T-helper 2 cell (primary cell): ENCODE measurements at places on chromosomes 12 and 14.

DNA sequence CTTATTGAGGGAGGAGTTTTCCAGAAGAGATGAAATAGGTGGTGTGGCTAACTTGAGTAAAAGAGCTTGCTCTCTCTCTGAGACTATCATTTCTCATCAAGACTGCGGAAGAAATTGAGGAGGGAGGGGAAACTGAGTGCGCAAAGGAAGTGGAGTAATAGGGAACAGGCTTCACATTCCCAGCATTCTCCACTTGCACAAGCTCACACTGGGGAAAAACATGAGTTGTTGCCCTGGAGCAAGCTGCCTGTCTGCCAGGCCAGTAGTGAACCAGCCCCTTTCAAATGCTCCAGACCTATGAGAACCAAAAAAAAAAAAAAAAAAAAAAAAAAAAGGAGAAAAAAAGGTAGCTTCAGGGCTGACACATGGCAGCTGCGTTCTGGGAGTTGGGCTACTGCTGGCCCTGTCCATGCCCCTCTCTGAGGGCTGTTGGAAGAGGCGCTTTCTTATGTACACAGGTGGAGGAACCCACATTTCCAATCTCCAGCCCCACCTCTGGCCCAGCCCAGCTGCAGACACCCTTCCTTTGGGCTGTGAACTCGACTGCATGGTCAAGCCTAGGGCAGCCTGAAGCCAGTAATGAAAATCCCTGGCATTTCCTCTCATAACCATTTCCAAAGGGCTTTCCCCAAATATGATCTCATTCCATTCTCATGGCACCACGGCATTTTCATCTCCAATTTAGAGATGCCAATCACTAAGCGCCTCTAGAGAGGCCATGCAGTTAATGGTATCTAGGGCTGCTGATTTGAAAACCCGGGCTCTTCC, 32.5 kb upstream of the EMP1 start:
- no peak for DNase-seq

DNA sequence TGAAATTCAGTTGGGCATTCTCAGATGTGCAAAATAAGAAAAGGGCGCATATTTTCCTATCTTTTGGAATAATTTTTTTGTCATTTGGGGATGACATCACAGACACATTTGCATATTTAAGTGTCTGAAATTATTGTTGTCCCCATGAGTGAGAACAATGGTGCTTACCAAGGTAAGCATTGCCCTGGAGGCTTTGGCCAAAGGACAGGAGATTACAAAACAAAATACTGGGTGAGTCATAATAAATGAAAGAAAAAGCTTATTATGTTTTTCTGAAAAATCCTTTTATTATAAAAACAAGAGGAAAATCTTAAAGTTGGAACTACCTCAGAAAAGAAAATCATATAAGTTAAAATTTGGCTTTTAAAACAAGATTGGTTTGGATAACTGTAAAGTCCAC, 254.9 kb downstream of the BTG1 start:
- DNase-seq = no peak

DNA sequence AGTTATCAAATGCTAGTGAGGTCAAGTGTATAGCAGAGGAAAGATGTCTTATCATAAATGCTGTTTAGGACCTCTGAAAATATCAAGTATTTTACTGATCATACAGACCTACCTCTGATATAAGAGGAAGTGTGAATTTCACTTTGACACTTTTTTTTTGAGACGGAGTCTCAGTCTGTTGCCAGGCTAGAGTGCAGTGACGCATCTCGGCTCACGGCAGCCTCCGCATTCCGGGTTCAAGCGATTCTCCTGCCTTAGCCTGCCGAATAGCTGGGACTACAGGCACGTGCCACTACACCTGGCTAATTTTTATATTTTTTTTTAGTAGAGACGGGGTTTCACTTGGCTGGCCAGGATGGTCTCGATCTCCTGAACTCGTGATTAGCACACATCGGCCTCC, 55.1 kb upstream of the PIK3C2G start:
- DNase-seq = no peak

DNA sequence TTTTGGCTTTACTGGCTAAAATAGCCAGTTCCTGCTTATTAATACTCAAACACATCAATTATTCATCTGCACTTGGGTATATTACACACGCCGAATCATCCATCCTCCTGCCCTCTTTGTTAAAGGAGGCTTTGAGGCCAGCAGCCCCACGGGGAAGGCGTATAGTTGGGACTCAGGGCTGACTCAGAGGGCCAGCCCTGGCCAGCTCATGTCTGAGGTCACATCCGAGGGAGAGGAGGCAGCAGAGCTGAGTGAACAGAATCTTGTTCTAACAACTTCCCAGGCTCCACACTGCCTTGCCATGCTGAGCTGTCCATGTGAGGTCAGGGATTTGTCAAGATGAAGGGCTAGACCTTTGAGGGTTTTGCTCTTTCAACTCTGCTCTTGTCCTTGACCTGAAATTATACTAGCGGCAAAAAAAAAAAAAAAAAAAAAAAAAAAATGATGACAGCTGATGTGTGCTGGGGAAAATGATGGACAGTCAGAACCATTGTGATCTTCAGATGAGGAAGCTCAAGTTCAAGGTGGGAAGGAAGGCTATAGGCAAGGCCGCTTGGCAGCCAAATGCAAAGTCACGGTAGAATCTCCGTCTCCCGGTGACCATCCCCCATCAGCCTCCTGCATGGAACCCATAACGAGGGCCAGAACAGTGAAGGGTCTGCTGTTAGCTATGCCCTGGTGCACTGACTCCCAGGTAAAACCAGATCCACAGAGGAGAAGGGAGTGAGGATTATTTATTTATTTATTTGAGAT, 12.5 kb upstream of the MARK3 start:
- DNase-seq = no peak

- no peak for DNase-seq
Observed at GRCh38 chr12:108320507-108321293, 18.4 kb downstream of the CMKLR1 start.

DNA sequence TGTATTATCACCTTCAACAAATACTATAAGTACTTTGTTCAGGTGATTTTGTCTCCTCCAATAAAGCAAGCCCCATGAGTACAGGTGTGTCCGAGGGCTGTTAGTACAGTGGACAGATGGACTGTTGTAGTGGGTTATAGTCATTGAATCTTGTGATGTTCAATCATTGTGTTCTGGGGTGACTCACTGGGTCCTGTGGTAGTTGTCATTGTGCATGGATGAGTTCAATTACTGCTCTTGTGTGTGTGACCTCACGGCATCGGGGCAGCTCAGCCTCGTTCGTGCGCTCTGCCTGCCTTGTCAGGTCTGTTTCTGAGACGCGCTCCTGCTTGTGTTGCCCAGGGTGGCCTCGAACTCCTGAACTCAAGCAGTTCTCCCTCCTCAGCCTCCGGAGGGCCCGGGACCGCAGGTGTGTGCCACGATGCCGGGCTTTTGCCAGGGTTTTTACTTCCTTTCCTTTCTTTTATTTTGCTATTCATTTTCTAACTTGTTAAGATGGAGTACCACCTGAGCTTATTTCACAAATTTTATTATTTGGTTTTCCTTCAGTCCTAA, 72.2 kb downstream of the DDX51 start:
- DNase-seq = no peak

DNA sequence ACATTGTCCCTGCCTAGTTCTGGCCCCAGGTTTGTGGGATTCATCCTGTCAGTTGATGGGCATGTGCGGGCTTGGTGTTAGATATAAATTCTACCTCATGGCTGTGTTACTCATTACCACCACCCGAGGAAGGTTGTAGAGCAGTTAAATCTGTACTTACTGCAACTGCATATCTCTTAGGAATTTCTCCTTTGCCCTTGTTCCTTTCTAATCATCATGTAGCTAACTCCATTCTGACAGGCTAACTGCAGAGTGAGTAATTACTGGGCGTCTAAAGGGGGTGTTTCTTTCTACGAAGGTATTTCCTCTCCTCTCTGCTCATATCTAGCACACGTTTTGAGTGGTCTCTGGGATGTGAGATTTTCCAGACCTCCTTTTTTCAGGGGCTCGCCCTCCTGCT, 1076.7 kb downstream of the TMTC2 start:
- no peak for DNase-seq

GRCh38 chr12:98838231-98838647, 193.1 kb downstream of the APAF1 start:
- DNase-seq = no peak

DNA sequence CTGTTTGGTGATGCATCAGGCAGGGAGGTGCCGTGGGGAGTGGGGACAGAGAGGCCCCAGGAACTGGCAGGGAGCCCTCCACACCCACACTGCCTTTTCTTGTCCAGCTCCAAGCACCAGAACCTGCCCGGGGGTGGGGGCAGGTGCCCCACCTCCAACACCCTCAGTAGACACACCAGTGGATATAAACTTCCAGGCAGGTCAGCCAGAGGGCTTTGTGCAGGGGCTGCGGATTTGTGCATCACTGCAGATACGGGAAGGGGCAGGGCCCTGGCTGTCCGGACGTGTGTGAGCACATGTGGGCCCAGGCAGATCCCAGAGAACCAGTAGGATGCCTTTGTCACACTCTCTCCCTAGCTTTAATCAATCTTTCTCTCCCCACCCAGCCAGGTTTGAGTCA, 1.3 kb upstream of the TGM1 start:
- no peak for DNase-seq

GRCh38 chr12:117807946-117808345, 160.8 kb downstream of the KSR2 start:
- no peak for DNase-seq

- DNase-seq = no peak
Observed at GRCh38 chr14:59150990-59151389, 37.5 kb upstream of the DAAM1 start.

DNA sequence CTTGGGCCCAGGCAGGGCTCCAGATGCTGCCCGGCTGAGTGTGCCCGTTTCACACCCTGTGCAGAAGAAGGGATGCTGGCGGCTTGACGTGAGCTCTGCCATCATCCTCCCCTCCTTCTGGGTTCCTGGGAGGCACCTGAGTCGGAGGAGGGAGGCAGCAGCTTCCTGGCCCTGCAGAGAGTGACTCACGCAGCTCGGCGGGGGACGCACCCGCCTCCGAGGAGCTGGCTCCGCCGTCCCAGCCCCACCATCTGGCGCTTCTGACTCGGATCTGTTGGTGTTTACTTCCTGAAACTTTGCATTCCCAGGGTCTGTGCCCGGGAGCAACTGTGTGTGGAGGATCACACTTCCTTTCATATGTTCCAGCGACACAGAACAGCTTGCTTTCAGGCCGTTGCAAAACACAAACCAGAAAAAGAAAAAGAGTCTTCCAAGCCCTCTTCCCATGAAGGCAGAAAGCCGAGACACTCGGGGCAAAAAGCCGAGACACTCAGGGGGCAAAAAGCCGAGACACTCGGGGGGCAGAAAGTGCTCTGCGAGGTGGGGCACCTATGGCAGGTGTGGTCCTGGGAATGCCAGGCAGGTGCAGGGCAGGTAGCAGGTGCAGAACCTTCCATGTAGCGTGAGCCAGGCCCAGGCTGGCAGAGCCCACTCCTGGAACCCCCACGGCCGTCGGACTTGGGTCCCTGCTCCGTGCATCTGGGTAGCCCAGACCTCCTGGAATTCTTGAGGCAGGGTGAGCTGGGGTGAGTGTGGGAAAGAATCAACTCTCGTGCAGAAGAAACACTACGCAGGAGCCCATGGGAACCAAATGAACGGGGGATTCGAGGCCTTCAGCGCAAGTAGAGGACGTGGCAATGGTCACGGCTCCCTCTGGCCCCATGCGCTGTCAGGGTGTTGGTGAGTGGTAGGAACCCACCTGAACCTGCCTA, 27.6 kb upstream of the GALNT9 start:
- no peak for DNase-seq

- DNase-seq = no peak
Observed at GRCh38 chr14:34119107-34119858, 168.4 kb upstream of the EGLN3 start.

DNA sequence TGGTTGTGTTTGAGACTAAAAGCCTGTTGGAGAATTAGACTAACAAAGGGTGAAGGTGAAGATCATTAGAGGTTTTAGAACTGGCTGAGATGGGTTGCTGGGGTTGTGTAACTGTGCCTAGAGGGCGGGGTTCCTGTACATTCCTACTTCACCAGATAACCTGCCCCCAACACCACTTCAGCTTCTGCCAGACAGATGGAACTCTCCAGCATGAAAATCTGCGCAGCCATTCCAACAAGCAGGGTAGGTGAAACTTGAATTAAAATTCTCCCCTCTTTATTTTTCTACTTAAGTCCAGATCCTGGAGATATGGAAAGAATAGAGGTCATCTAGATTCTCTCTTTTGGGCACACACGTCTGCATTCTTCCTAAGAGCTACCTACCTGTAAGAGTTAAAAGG, 6.0 kb downstream of the FOXG1 start:
- DNase-seq = no peak

- no peak for DNase-seq
Observed at GRCh38 chr12:133203344-133204263, 22.3 kb downstream of the ZNF268 start.

DNA sequence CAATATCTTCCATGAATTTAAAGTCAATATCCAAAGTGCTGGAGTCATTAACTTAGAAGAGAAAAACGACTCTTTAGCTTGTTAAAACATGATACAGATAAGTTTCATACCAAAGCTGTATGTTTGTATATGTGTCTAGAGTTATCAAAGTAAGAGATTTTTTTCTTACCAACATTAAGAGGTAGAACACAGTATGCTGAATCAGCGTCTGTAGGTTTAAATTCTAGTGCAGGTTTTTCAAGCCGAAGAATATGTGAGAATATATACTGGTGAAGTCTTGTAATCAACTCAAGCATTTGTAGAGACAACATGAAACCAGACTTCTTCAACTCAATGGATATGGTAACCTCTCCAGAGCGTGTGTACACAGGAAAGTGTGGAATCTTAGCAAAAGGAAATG, 49.6 kb downstream of the DICER1 start:
- no peak for DNase-seq

GRCh38 chr12:12736759-12737676, 19.9 kb downstream of the CDKN1B start:
- DNase-seq = peak; percentile 25

DNA sequence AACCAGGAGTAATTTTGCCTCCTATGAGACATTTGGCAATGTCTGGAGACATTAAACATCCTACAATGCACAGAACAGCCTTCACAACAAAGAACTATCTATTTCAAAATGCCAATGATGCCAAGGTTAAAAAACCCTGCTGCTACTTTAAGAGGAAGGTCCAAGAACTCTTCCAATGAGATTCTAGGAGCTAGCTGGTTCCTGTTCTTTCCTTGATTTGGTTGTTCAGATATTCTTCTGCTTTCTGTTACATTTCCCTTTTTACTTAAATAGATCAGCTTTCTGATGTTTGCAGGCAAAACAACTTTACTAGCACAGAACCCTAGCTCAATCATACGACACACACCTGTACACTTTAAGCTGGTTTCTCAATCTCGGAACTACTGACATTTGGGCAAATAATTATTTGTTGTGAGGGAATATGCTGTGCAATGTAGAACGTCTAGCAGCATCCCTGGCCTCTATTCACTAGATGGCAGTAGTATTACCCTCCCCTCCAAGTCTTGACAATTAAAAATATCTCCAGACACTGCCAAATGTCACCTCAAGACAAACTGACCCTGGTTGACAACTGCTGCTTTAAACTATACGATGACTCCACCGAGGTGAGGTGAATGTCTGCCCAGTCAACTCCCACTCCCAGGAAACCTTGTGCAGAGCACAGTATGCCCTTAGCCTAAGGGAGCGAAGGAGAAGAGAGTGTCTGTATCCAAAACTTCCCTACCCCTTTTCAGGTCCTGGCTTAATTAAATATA, 4.4 kb downstream of the BLTP3B start:
- DNase-seq = no peak

GRCh38 chr14:21118933-21119332, 18.1 kb downstream of the TMEM253 start:
- no peak for DNase-seq

- DNase-seq = no peak
Observed at GRCh38 chr12:99151744-99152143, 495.8 kb upstream of the GARIN6 start.

GRCh38 chr12:58262796-58263195, 321.4 kb downstream of the ATP23 start:
- no peak for DNase-seq

GRCh38 chr12:76830436-76830835, 48.4 kb downstream of the CSRP2 start:
- no peak for DNase-seq
